GM12864 (cell line): ENCODE measurements at places on chromosomes 5 and 9.

DNA sequence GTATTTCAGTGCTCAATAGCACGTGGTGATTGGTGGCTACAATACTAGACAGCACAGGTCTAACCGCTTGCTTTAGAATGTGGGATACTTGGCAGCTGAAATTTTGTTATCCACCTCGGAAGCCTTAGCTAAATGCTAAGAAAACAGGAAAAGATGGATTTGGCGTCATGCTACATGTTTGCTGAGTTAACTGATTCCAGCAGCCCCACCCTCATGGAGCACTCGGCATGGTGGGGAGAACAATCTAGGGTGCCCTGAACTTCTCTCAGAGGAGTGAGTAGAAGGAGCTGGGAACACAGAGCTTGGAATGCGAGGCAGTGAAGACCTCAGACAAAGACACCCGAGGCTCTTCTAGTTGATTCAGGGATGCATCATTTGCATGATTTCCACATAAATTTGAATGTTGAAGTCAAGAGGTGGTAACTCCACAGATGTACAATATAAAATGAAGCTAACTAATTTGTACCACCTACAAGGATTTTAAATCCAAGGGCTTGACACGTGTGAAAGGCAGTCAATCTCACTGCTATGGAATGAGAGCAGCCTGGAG, 145.1 kb upstream of the FSTL4 start:
- DNase-seq = no peak

DNA sequence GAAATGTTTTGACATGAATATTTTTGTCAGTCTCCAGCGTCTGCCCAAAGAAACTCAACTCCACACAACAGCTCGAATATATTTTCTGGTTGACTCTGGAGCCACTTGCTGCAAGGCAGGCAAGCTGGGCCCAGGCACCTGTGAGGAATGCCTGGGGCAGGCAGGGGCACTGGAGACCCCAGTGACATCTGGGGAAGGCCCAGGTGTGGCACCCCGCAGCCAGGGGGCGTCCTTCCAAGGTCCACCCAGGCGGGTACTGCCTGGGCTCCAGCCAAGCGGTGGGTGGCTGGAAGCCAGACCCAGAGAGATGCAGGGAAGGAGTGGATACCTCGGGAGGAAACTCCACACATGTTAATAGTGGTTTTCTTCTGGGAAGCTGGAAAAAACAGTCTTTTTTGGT, 125.9 kb downstream of the PHF2 start:
- no peak for DNase-seq

DNA sequence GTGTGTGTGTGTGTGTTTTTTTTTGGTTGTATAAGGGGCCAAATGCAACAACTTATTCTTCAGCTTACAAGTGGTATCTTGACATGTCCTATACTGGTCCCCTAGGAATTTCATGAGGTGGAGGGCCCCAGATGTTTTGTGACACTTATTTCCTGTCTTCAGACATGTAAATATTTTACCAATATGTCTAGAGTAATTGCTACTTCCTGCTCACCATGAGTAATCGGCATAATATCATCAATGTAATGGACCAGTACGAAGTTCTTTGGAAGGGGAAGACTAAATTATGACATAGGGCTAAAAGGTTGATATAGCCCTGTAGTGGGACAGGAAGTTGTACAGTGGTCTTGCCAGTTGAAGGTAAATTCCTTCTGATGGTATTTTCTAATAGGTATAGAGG, 3.7 kb upstream of the OTULIN start:
- DNase-seq = no peak

DNA sequence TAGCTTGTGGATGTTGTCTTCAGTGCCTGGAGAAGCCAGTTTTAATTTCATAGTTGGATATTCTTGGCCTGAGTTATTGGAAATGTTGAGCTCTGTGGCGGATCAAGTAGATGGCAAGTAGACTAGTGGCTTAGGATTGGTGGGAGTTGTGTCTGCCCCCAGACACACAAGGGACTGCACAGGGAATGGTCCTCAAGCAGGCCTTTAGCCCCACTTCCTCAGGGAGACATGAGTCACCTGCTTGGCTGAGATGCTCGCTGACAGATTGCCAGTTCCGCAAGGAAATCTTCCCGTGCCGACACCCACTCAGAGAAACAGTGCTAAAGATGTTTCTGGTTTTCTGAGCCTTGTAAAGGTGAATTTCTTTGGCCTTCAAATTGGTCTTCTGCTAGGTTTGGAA, 18.8 kb upstream of the CATSPER3 start:
- DNase-seq = no peak

DNA sequence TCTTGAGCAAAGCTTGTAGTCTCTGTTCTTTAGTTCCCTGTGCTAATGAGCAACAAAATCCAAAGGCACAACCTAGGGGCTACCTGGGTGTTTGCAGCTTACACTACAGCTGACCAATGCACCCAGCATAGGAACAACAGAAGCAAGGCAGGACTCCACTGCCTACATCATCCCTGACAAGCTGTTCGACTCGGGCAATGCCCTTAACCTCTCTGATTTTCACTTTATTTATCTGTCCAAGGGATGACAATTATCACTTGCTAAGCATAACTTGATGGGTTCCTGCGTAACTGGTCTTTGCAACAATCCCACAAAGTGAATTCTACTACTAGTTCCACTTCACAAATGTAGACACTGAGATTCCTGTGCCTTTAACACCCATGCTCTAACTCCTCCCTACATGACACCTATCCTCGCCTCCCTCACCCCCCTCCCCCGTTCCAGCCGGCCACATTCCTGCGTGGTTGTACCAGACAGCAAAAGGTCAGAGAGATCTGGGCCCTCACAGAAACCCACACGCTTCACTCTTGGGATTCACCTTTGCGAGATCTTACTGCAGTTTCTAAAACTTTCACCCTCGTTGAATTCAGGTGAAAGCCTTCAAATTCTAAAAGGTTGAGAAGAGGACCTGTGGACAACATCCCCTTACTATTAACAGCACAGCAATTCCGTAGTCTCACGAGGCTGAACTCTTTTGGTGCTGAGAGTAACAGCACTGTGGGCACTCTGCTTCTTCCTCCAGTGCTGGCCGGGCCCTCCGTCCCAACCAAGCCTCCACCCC, 995 bp downstream of the IPPK start:
- no peak for DNase-seq

DNA sequence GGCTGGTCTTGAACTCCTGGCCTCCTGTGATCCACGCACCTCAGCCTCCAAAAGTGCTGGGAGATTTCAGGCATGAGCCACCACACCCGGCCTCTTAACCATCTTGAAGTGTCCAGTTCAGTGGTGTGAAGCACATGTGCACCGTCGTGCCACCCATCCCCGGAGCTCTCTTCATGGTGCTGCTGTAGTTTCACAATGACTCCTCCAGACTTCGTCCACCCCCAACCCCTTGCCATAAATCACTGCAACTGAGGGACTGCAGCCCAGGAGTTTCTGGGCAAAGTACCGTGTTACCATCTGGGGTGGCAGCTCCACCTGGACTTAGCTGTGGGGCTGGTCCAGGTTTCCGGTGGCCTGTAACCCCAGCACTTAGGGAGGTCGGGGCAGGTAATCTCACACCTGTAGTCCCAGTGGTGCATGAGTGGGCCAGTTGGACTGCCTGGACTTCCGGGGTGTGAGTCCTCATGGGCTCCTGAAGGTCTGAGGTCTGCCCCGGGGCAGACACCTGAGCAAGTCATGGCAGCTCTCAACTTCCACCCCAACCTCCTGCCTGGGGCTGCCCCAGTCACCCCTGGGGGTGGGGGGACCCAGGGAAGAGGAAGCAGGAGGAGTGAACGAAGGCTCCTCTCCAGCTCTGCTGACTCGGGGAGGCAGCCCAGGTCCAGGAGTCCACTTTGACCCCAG, 6.6 kb upstream of the N4BP3 start:
- no peak for DNase-seq

DNA sequence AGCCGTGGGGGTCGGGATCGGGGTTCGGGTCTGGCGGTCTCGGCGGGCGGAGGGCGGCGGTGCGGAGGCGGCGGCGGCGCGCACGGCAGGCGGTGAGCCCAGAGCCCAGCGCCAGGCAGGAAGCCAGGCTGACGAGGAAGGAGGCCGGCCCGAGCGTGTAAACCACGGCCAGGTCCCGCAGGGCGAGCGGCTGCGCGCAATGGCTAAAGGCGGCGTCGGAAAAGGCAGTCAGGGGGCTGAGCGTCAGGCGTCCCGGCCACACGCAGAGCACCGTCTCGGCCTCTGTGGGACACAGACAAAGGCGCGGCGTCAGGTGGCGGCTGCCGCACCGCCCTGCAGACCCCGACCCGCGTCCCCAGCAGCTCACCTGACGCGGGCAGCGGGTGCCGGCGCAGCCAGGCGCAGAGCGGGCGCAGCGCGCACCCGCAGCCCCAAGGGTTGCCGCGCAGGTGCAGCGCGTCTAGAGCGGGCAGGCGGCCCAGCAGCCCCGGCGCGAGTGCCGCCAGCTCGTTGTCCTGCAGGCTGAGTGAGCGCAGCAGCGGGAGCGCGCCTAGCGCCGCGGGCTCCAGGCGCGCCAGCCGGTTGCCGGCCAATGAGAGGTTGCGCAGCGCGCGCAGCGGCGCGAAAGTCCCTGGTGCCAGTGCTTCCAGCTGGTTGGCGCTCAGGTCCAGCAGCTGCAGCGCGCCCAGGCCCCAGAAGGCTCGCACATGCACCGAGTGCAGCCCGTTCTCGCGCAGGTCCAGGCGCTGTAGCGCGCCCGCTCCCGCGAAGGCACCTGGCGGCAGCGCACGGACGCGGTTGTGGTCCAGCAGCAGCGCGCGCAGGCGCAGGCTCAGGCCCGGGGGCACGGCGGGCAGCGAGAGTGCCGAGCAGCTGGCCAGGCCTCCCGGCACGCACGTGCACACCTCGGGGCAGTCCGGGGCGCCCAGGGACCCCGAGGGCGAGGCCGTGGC, 671 bp downstream of the LRRC26 start:
- DNase-seq = no peak

DNA sequence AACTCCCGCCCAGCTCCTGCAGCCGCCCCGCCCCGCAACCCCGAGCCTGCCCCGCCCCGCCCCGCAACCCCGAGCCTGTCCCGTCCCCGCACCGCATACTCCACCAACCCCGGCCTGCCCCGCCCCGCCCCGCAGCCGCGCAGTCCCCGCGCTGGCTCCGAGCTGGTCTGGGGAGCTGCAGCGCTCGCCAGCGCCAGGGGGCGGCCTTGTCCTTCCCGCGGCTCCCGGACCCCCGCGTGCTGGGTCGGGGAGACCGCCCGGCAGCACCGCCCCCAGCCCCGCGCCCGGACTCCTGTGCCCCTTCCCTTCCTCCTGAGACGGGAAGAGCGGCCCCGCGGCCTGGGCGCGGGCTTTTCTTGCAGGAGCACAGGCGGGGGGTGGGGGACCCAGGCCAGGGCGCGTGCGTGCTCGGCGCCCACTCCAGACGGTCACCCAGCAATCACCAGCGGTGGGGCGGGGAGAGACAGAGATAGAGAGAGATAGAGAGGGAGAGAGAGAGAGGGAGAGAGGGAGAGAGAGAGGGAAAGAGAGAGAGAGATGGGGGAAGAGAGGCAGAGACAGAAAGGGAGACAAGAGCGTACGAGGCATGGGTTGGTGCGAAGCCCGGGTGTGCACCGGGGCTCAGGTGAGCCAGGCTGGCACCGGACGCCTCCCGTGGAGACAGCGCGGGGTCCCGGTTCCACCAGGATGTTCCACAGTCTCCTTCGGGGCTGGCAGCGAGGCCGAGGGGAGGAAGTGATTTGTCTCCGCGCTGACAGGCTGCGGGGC, 14.7 kb upstream of the TMEM250 start:
- DNase-seq = no peak

DNA sequence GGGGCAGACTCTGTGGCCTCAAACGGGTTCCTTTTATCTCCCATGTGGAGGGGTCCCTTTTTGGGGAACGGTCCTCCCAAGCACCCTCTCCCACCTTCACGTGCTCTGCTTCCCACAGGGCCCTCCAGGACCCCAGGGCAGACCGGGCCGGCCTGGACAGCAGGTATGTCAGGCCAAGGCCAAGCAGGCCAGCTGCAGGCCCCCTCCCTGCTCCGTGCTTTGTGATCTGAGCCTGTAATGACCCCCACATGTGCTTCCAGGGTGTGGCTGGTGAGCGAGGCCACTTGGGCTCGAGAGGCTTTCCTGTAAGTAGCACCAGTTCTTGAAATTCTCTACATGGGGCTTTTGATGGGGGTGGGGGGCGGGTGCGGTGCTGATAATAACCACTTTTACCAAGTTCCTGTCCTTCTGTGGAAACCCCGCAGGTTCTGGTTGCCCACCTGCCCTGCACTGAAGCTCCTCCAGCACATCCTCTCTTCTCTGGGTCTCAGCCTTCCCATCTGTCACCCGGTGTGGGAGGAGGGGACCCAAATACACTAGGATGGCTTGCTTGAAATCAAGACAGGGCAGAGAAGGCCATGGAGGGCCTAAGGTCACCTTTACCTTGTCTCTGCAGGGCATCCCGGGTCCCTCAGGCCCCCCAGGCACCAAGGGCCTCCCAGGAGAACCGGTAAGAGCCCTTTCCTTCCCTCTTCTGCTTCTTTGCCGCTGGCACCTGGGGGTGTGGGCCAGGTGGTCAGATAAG, 57.9 kb upstream of the ORM1 start:
- no peak for DNase-seq

- no peak for DNase-seq
Measured at GRCh38 chr5:125912028-125912427, 511.2 kb upstream of the GRAMD2B start.

DNA sequence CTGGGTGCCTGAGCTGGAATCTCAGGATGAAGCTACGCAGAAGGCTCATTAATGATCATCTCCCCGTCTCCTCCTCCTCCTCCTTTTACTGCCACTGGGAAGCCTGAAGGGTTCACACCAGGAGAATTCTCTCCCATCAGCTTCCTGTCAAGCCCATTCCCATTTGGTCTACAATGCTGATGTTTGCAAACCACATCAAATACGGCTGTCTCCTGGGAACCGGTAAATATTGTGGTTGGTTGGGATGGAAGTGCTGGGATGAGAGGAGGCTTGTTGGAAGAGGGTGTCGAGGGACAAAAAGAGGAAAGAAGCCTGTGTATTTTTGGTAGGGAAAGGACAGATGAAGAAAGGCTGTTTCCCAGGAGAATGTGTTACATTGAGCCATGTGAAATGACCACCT, 13.2 kb upstream of the S1PR3 start:
- DNase-seq = no peak

DNA sequence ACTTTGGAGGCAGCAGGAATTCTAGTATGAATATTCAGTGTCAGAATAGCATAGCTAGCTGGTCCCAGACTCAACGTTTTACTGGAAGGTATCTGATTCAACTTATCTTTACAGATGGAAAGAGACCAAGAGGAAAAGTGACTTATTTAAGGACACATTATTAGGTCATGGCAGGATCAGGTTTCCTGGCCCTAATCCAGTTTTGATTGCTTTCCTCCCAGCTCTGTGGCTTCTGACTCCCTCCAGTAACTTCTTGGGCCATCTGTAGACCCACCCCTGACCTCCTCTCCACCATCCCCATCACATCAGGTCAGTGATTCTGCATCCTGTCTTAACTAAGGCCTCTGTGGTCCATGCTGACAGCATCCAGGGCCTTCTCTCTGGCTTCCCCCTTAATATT, 38.4 kb downstream of the SH3TC2 start:
- DNase-seq = no peak

GRCh38 chr9:120071760-120072159, 508.2 kb downstream of the CDK5RAP2 start:
- no peak for DNase-seq

- DNase-seq = no peak
Measured at GRCh38 chr5:54007827-54008777, 302.3 kb downstream of the ARL15 start.

- no peak for DNase-seq
Measured at GRCh38 chr5:58504766-58505165, 13.5 kb downstream of the GAPT start.
